ENCODE measurements at places on chromosomes 2 and 18.

DNA sequence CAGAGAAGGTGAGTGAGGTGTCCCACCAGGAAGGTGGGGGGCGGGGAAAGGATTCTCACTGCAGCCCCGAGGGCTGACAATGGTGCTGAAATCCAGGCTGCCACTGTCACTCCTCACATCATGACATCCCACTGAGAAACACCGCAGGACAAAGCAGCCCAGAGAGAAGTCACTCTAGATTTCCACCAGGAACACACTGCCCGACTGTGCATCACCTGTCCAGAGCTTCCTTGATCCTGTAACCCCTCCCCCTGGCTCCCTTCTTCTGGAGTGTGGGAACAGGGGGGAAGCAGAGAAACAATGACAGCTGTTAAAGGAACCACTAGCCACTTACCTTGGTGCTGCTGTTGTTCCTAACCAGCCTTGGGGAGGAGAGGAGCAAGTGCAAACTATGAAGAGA, 69.9 kb downstream of the MRO start:
- DNase-seq = no peak

DNA sequence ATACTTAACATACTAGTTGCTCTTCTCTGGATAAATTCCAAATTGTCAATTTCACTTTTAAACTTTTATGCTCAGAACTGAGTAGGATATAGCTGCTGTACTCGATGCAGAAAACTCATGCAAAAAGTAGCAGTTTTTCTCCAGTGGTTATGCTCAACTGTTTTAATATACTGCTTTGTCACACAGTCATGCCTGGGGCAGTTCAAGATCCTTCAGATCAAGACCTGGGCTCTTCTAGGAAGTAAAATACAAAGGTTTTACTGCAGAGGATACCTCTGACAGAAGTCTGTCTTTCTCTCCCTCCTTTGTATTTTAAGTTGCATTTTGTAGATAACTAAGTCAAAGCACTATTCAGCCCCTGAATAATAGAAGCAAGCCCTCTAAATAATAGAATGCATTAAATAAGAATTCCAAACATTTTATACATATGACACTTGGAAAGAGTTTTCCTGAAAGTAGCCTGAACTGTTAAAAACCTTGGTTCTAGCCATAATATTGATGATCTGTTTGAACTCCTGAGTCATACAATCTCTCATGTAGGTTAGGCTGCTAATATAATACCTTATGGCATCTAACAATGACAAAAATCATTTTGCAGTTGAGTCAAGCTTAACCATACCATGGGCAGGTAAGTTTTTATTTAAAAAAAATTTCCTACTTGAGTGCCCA, 183.3 kb upstream of the TRIB2 start:
- no peak for DNase-seq

GRCh38 chr2:32436150-32436549, 79.3 kb downstream of the BIRC6 start:
- no peak for DNase-seq

- no peak for DNase-seq
Measured at GRCh38 chr2:17573804-17574175, 33.3 kb downstream of the VSNL1 start.

DNA sequence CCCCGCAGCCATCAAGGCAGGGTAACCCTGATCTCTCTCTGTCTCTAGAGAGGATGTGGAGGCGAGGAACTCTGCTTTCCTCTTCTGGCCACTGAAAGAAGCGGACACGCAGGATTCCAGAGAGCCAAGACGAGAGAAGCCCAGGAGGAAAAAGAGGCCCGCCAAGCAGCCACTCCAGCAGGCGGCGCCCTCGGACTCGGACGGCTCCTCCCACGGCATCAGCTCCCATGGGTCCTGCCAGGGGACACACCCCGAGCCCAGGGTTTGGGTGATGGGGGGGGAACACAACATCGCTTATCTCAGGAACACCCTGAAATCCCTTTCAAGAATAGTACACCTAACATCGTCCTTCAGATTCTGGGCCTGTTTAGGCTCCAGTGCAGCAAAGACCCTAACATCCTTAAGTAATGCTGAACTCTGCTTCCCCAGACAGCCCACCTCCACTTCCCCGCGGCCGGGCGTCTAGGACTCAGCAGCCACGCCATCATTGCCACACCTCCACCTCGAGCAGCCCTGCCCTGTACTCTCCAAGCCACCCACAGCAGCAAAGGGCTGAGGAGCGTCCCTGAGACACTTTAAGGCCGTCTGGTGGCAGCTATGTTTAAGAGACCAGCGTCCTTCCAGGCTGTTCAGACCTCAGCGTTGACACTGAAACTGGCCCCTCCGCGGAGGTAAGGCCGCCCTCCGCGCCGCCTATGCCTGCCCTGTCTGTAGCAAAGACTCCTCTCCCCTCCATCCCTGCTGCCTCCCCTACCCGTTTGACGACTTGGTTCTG, 34.3 kb upstream of the CNGA3 start:
- DNase-seq = no peak

GRCh38 chr18:10417191-10417590, 37.2 kb upstream of the APCDD1 start:
- no peak for DNase-seq

- DNase-seq = no peak
Measured at GRCh38 chr2:151262629-151263028, 966 bp upstream of the RBM43 start.

- DNase-seq = no peak
Measured at GRCh38 chr2:168029071-168029470, 218.3 kb downstream of the STK39 start.

GRCh38 chr18:53948991-53949390, 275.5 kb downstream of the MBD2 start:
- no peak for DNase-seq

GRCh38 chr2:169286624-169287231, 75.6 kb downstream of the LRP2 start:
- DNase-seq = no peak

- no peak for DNase-seq
Measured at GRCh38 chr18:77015771-77016710, 116.5 kb downstream of the MBP start.

- DNase-seq = no peak
Measured at GRCh38 chr18:33369711-33370449, 70.6 kb downstream of the CCDC178 start.

- DNase-seq = no peak
Measured at GRCh38 chr2:67927501-67927900, 135.3 kb downstream of the C1D start.

DNA sequence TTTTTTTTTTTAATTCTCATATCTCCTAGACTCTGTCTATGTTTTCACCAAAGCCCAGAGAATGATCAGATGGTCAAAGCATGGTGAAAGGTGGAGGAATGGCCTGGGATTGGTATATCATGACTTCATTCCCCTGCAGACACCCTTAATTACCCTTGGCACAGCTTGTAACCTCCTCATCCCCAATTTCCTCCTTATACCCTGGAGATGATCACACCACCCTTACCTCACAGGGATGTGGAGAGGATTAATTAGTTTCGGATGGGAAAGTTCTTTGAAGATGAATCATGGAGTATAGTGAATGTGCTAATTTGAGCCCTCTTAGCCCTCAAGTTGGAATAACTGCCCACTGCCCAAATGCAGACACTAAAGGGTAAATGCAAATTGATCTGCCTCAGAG, 138.0 kb upstream of the LYPD6 start:
- DNase-seq = no peak

DNA sequence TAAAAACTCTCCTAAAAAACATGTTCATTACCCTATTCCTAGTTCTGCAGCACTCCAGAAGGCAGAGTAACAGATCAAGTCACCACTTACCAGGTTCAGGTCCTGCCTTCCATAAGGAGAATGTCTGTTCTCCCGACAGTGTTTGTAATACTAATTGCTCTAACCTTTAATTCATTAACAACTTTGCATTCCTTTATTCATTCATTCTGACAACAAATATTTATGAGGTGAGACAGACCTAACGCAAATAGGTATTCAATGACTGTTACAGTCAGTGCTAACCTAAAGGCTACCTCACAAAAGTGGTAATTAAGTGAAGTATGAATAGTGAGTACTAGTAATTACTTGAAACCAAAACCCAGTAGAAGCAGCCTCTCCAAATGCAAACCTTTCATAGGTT, 224.0 kb downstream of the AFF3 start:
- DNase-seq = no peak

GRCh38 chr2:61426267-61426897, 44.5 kb downstream of the USP34 start:
- no peak for DNase-seq

- no peak for DNase-seq
Measured at GRCh38 chr2:232884549-232885263, 14.6 kb downstream of the SNORC start.

DNA sequence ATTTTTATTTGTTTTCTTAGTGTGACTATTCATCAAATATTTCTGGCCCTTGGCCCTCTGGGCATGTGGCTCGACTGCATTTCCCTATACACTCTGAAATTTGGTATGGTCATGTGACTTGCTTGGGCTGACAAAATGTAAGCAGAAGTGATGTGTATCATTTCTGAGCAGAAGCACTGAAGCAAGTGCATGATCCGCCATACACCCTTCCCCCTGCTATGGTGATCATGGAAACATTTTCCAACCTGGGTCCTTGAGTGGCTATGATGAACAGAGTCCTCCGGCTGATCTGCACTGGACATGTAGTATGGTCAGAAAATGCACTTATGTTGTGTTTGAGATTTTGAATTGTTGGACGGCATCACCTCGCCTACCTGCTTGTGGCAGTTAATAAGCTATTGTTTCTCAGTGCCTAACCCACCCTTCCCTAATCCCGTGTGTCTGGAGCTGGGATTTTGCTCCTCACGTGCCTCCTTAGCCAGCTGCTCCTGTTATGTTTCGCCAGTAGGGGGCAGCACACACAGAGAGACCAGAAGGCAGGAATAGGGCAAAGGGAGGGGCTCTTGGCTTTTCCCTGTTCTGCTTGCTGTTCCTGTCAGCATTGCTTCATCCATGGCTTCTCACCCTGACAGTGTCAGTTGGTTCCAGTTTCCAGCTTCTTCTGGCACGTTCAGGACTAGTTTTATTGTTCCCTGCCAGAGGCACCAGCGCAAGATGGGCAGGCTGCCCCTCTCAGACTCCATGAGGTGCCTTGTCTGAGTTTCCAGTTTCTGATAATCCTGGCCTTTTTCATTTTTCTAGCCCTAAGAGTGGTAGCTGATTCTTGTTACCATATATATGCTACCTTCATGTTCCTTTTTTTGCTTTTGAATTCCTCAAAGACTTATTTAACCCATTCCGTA, 207.4 kb downstream of the ARL6IP6 start:
- DNase-seq = no peak

GRCh38 chr2:39779341-39779851, 338 bp upstream of the THUMPD2 start:
- no peak for DNase-seq

GRCh38 chr2:4427083-4427482, 723.7 kb downstream of the DCDC2C start:
- DNase-seq = no peak

Measured in smooth muscle cell of the brain vasculature (primary cell).